ENCODE measurements at places on chromosomes 5 and 9. TPM values are rescaled to one million over a fixed set of nuclear protein-coding genes. Genes with fewer than 3 reads are reported as not detected.

Gene CD14
- 3.2 TPM for total RNA-seq

Gene PTGDS
- 0.26 TPM for total RNA-seq

Gene TPD52L3
- total RNA-seq: not detected

Gene SPAAR
- total RNA-seq: not detected

Gene IL33
- 2.4 TPM for total RNA-seq

Gene FBN2
- 49.0 TPM for total RNA-seq

Gene COL5A1
- 0.90 TPM for total RNA-seq

Gene SOHLH1
- total RNA-seq: not detected

Gene ZNF454
- 0.26 TPM for total RNA-seq

Gene UGT3A2
- not detected for total RNA-seq

Gene MLANA
- not detected for total RNA-seq

Gene OSMR
- 40.7 TPM for total RNA-seq

Gene NKD2
- 0.51 TPM for total RNA-seq

Gene ZBED3
- 0.53 TPM for total RNA-seq

All from bronchial epithelial cell (primary cell).